ENCODE measurements at places on chromosomes 4 and X.

- DNase-seq: no peak
These were observed 53.2 kb downstream of the PPM1K start for GRCh38 chr4:88230969-88231771.

DNA sequence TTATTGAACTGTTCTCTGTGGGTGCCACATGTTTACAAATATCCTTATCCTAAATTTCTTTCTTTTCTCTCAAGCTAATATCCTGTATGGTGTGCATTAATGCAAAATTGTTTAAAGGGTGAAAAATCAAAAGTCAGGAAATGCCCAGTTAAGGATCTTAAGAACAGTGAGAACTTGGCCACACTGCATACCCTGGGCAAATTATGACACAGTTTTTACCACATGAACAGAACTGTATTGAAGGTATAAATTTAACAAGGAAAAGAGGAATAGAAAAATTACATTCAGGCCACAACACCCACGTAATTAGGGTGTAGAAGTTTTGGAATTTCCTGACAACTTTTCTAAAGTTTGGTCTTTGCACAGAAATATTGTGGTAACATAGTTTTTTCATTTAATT lies 94.4 kb upstream of the HCCS start:
- no peak for DNase-seq

DNA sequence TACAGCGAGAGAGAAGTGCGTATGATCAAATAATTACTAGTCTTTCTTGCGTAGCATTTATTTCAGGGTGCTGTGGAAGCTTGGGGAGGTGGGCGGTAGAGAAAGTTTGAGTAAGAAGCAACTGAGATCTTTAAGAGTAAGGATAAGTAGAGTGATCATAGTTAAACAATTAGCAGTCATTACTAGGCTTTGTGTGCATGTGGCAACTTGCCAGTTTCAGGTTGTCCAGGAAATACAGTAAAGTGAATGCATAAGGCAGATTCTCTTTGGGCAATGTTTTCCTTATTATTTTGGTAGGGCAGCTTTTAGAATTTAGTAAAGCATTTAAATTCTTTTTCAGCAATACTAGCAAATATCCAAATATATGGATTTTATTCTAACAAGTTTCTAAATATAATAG lies 57.0 kb downstream of the HPGDS start:
- no peak for DNase-seq

DNA sequence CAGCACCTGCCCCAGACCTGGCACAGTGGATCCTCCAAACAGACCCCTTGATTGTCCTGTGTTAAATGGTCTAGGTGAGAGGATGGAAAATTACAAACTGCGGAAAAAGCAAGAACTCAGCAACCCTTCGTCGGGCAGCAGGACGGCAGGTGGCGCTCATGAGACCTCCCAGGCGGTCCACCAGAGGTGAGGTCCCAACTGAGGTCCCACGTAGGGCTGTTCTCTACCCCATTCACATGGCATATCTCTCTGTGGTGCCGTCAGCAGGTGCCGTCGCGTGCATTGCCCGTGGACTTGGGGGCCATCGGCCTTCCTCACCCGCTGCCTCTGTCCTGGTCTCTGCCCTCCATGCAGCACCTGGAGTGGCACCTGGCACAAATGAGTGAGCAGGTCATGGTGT lies 88.2 kb downstream of the CRMP1 start:
- DNase-seq: no peak

DNA sequence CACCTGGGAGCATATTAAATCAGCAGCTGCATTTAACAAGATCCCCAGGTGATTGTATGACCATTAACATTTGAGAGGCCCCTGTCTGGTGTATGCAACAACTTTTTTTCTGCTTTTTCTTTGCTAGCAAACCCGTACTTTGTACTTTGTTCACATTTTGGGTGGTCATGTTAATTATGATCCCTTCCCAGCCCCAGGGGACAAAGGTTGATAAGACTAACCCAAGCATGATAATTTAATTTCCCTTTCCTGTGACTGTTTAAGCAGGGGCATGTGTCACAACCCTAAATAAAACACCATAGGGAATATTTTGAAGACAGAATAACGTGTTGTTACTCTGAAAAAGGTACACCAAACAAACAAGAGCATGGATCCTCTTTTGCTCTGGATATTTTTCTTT lies 332.0 kb downstream of the PCDH18 start:
- no peak for DNase-seq
